Ascending aorta (tissue), 2 donors: ENCODE measurements at places on chromosomes 7 and 10. TPM values are rescaled to one million over a fixed set of nuclear protein-coding genes. Genes with fewer than 3 reads are reported as not detected.

- no peaks in the 10 kb centered on the region for H3K36me3 ChIP-seq
- H3K4me1 ChIP-seq: no peaks in the 10 kb centered on the region
- DNase-seq: no peak
Measured at GRCh38 chr10:111875725-111876124, 307.8 kb downstream of the GPAM start.

DNA sequence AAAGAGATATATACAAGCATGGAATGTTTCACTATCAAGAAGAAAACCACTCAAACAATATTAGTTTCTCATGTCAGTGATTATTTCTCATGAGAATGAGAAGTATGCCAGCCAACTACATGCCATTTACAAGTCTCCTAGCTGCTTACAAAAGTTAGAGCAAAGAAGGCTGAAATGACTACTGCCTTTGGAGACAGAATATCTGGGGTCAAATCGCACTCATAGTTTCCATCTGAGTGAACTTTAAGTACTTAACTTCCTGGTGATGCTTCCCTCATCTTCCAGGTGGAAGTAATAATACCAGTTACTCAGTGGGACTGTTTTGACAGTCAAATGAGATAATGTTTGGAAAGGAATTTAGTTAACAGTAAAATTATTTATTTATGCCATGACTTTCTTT is 42.0 kb upstream of the RHOBTB1 start:
- H3K36me3 ChIP-seq: no peaks in the 10 kb centered on the region
- no peaks in the 10 kb centered on the region for H3K27me3 ChIP-seq
- H3K4me1 ChIP-seq: no peaks in the 10 kb centered on the region
- no peak overlapping the region for H3K4me3 ChIP-seq
- no peak overlapping the region for H3K27ac ChIP-seq

DNA sequence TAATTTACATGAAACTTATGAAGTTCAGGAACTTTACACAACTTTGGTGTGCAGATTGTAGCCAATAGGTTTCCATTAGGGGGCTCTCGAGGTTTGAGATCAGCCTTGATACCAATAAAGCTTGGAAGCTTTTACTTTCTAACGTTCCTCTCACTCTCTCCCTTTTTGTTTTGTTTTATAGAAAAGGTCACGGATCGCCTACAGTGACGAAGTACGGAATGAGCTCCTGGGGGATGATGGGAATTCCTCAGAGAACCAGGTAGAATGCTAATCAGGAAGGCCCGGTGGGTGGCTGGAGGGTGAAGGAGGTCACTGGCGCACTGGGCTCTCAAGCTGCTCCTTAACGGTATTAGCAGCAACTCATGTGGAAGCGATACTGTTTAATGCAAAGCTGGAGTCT is 79.9 kb downstream of the VTI1A start:
- H3K27ac ChIP-seq: no peak overlapping the region
- no peaks in the 10 kb centered on the region for H3K27me3 ChIP-seq
- no peaks in the 10 kb centered on the region for H3K4me1 ChIP-seq
- H3K36me3 ChIP-seq: no peaks in the 10 kb centered on the region

GRCh38 chr10:78474743-78475142 is 441.1 kb downstream of the RPS24 start:
- H3K4me3 ChIP-seq: no peak overlapping the region
- no peaks in the 10 kb centered on the region for H3K36me3 ChIP-seq
- H3K27ac ChIP-seq: no peak overlapping the region

- no peak overlapping the region for H3K4me3 ChIP-seq
- H3K36me3 ChIP-seq: no peaks in the 10 kb centered on the region
- no peaks in the 10 kb centered on the region for H3K27me3 ChIP-seq
- DNase-seq: peak; percentile 5
Measured at GRCh38 chr7:51035716-51036115, 253.0 kb upstream of the GRB10 start.

- H3K27me3 ChIP-seq: no peaks in the 10 kb centered on the region
- no peak overlapping the region for H3K4me3 ChIP-seq
- no peak for DNase-seq
- H3K4me1 ChIP-seq: no peaks in the 10 kb centered on the region
Measured at GRCh38 chr10:25383686-25384085, 208.9 kb downstream of the GPR158 start.

DNA sequence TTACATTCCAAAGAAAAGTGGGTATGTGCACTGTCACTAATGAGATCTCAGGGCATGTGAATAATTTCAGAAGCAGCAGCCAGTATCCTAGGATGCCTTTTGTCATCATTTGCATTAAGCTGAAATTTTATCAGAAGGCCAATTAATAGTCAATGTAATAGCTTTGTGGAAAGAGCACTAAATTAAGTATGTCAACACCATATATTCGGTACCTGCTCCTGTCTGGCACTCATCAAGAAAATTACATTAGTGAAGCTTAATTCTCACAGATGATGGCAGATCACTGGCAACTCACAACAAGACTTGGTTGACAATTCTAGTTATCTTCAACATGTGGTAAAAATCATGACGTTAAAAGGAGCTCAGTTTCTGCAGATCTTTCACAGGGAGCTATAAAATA is 271.4 kb downstream of the PARD3 start:
- H3K4me3 ChIP-seq: no peak overlapping the region
- DNase-seq: no peak
- no peaks in the 10 kb centered on the region for H3K4me1 ChIP-seq
- H3K27me3 ChIP-seq: no peaks in the 10 kb centered on the region

- H3K36me3 ChIP-seq: no peaks in the 10 kb centered on the region
- no peak overlapping the region for H3K4me3 ChIP-seq
- no peak overlapping the region for H3K27ac ChIP-seq
- peaks cover 10% of the 10 kb centered on the region for H3K4me1 ChIP-seq
- no peaks in the 10 kb centered on the region for H3K27me3 ChIP-seq
Measured at GRCh38 chr10:69742928-69743602, 58.6 kb upstream of the COL13A1 start.

- DNase-seq: no peak
- no peak overlapping the region for H3K4me3 ChIP-seq
- H3K27ac ChIP-seq: no peak overlapping the region
- H3K27me3 ChIP-seq: no peaks in the 10 kb centered on the region
- no peaks in the 10 kb centered on the region for H3K4me1 ChIP-seq
- no peaks in the 10 kb centered on the region for H3K36me3 ChIP-seq
Measured at GRCh38 chr7:39880556-39880955, 69.5 kb upstream of the CDK13 start.

GRCh38 chr10:49212076-49212475 is 23.9 kb upstream of the TMEM273 start:
- no peaks in the 10 kb centered on the region for H3K27me3 ChIP-seq
- no peaks in the 10 kb centered on the region for H3K4me1 ChIP-seq
- H3K36me3 ChIP-seq: no peaks in the 10 kb centered on the region

DNA sequence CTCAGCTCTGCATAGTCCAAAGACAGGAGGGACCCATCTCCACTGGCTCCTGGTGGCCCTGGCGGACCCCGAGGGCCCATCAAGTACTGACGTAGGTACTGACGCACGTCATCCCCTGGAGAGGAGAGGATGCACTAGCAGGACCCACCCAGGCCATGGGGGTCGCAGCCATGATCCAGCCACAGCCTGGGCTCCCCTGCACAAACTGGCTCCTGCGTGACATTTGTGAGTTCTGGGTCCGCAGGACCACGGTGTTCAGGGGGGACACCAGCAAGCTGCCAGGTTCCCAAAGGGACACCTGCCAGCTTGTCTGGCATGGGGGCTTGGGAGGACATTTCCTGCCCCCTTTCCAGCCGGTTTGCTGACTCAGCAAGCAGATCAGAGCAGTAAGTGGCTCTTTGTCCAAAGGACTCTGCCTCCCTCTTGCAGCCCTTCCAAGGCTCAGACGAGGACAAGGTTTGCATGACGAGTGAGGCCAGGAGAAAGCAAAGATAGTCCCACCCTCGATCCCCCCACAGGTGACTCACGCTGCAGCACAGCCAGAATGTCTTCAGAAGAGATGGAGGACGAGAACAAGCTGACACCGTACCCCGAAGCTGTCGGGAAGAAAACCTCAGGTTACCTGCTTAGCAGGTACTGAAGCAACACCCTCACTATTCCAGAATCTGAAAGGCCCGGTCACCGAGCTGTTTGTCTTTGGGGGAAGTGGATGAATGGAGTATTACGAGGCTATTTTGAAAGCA is 49.0 kb downstream of the COL17A1 start:
- no peak overlapping the region for H3K27ac ChIP-seq
- no peak overlapping the region for H3K4me3 ChIP-seq
- H3K27me3 ChIP-seq: no peaks in the 10 kb centered on the region
- H3K4me1 ChIP-seq: no peaks in the 10 kb centered on the region
- H3K36me3 ChIP-seq: no peaks in the 10 kb centered on the region

DNA sequence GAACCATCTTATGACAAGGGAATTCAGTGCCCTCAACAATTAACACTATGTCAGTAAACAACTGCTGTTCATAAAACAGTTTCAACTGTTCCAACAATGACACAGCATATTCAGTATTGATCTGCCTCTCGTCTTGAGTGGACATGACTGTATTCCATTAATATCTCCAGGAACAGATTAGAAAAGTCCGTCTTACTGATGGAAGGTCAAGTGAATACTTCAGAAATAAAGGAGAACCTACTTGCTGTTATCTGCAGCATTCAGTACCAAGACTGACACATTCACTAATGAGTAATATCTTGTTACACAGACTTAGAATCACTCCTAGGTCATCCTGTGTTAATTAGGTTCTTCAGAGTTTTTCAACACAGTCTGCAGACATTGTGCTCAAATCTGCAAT is 12.1 kb downstream of the KBTBD2 start:
- no peak overlapping the region for H3K4me3 ChIP-seq
- no peaks in the 10 kb centered on the region for H3K36me3 ChIP-seq
- peak overlapping the region; percentile 32 for H3K27ac ChIP-seq
- no peaks in the 10 kb centered on the region for H3K27me3 ChIP-seq

DNA sequence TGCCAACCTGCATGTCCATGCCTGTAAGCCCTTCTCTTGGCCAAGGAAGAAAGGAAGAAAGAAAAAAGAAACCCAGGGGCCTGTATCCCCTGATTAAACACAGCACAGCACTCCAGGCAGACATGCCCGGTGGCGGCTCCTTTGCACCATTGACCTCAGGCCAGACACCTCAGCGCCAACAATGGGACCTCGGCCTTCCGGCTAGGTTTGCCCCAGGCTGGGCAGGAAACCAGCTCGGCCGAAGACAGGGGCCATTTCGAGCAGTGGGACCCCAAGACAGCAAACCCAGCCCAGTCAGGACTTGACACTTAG is 2.8 kb downstream of the HOXA10 start:
- H3K4me3 ChIP-seq: no peak overlapping the region
- H3K27me3 ChIP-seq: peaks cover 75% of the 10 kb centered on the region
- H3K4me1 ChIP-seq: peaks cover 20% of the 10 kb centered on the region
- H3K27ac ChIP-seq: no peak overlapping the region
- DNase-seq: peak; percentile 51

- DNase-seq: no peak
- H3K4me1 ChIP-seq: no peaks in the 10 kb centered on the region
- no peaks in the 10 kb centered on the region for H3K27me3 ChIP-seq
Measured at GRCh38 chr7:26538216-26538615, 246.6 kb downstream of the SNX10 start.

DNA sequence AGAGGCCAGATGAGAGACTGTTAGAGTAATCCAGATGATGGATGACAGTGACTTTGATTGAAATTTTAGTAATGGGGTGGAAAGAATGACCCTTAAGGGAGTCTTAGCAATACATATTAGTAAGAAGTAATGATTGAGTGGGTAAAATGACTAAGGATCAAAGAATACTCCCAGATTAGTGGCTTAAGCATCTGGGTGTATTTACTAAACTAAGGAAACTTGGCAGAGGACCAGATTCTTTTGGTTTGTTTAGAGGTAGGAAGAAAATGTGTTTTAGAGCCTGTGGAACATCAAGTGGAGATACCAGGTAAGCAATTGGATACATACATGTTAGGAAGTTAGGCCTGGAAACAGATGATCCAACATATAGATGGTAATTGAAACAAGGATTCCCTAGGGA is 58.8 kb upstream of the ADRA2A start:
- no peak overlapping the region for H3K4me3 ChIP-seq
- no peaks in the 10 kb centered on the region for H3K4me1 ChIP-seq
- H3K27me3 ChIP-seq: no peaks in the 10 kb centered on the region
- H3K36me3 ChIP-seq: no peaks in the 10 kb centered on the region
- DNase-seq: no peak

DNA sequence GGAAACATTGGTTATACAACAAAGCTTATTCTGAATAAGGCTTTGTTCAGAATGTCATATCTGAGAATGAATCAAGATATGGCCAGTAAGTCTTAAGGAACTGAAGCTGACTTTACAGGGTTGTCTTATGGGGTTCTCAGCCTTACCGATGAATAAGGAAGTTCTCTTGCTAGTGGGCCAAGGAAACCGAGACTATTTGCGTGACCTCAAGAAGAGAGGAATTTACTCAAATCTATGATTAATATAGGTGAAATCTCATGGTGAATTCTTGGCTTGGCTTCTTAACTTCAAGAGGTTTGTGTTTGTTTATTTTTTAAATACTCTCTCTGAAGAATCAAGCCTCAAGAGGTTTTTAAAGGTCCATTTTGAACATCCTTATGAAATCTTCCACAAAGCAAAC is 4.7 kb upstream of the MRLN start:
- no peaks in the 10 kb centered on the region for H3K4me1 ChIP-seq
- no peaks in the 10 kb centered on the region for H3K36me3 ChIP-seq
- H3K4me3 ChIP-seq: no peak overlapping the region

- no peaks in the 10 kb centered on the region for H3K36me3 ChIP-seq
- H3K27ac ChIP-seq: no peak overlapping the region
- no peaks in the 10 kb centered on the region for H3K27me3 ChIP-seq
- DNase-seq: no peak
- H3K4me3 ChIP-seq: no peak overlapping the region
- H3K4me1 ChIP-seq: no peaks in the 10 kb centered on the region
Measured at GRCh38 chr10:109784236-109784635, 139.1 kb downstream of the XPNPEP1 start.

- no peaks in the 10 kb centered on the region for H3K36me3 ChIP-seq
- DNase-seq: no peak
- no peaks in the 10 kb centered on the region for H3K4me1 ChIP-seq
- no peak overlapping the region for H3K4me3 ChIP-seq
Measured at GRCh38 chr7:22338877-22339276, 18.1 kb downstream of the RAPGEF5 start.

PRKAR2B gene
- 10.5 TPM for total RNA-seq

ZNF853 gene
- total RNA-seq: 12.2 TPM

ACTL6B gene
- not detected for total RNA-seq

ERVW-1 gene
- not detected for total RNA-seq

CLRN3 gene
- not detected for total RNA-seq

CPEB3 gene
- total RNA-seq: 2.8 TPM

SEMA4G gene
- total RNA-seq: 2.1 TPM
